Progenitor cell of endocrine pancreas (in vitro differentiated cells): ENCODE measurements at places on chromosomes 1 and 21. TPM values are rescaled to one million over a fixed set of nuclear protein-coding genes. Genes with fewer than 3 reads are reported as not detected.

DNA sequence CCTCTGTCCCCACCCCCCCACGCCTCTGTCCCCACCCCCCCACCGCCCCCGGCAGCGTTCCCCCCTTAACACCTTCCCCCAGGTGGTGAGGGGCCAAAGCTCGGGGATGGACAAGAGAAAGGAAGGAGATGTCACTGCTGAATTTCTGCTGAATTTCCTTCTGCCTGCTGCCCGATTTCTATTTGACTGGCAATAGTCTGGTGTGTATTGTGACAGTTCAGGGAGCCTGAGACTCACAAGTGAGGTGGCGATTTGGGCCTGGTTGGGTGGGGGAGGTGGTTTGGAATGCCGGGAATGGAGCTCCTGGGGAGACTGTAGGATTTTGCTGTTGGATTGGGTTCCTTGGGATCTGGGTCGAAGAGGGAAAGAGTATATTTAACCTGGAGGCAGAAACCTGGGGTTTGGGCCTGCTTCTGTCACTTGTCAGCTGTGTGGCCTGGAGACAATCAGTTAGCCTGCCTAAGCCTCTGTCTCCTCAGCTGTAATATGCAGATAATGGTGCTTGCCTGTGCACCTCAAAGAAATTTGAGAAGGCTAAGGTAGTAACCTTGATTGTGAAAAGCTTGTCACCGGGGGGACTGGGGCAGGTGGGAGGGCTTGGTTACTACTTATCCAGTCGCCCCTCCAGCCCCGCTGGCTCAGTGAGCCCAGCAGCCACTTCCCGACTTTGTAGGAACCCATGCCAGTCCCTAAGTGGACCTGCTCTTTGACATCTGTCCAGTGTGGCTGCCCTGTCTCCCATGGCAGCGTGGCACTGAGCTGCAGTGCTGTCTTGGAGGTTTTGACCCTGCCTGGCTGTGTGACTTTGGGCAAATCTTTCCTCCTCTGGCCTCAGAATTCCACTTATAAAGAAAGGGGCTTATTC is 7.7 kb upstream of the LMNA start:
- no peak for DNase-seq

GRCh38 chr1:179779645-179780272 is 36.7 kb downstream of the FAM163A start:
- no peak for DNase-seq

GRCh38 chr1:113210248-113210647 is 137.2 kb downstream of the LRIG2 start:
- DNase-seq: no peak

Gene CELA2A
- not detected in 2 replicates for total RNA-seq

Gene AGMAT
- total RNA-seq: 3.1 and 4.0 TPM in 2 replicates

Gene RUNX1
- total RNA-seq: 7.1 and 7.3 TPM in 2 replicates

Gene C1orf74
- 2.5 and 3.1 TPM in 2 replicates for total RNA-seq
